ENCODE measurements at places on chromosomes 13 and 19.
A peak's percentile ranks its signal among the peaks of the same experiment; 100 is the strongest.

GRCh38 chr13:80359778-80360452 is 19.0 kb upstream of the SPRY2 start:
- peak; percentile 75 for DNase-seq

DNA sequence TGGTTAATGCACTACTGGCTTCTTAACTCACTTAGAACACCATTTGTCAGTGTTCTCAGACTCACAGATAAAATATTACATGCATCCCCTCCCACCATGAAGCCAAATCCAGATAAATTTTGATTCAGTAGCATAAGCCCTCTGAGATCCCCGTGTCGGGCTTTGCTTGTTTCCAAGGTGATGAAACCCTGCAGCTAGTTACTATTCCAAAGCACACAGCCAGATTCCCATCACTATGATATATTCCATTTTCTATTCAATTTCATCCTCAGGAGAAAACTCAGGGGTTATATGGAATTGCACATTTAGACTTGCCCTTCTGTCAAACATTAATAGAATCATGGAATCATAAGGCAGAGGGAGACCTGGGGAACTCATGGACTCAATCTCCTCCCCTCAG is 9.4 kb upstream of the FAM124A start:
- no peak for DNase-seq

DNA sequence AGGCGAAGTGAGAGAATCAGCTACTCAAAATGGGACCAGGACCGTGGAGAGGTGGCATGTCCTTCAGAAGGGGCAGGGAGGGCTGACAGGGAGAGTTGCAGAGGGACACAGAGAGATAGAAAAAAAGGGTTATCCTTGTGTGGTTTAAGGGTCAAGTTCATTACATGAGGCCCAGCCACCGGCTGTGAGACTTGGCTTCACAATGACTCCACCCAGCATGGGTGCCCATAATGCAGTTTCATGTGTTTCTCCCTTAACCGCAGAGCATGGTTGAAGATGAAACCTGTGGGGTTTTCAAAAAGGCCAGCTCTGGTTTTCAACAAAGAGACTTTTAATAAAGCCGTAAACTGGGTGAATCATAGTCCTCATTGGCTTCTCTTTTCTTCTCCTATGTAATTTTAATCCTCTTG is 164.6 kb downstream of the KLF5 start:
- no peak for DNase-seq

DNA sequence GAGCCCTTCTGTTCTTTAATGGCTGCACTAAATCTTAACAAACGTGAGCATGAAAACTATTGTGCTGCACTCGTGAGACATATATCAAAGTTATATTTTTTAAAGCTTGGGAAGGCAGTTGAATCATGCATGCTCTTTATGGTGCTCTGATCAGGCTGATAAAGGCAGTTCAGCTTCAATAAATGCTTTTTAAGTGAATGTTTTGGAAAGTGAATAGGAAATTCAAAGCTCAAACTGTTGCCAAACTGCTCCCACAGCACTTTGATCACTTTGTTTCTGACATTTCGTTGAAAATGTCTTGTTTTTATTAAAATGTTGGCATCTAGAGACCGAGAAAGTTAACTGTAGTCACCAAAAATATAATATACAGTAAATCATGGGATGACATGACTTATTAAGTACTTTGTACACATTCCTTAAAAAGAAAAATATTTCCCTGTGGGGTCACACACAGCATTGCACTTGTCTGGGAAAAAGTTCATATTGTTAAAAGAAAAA is 625.7 kb upstream of the PCDH9 start:
- no peak for DNase-seq

- no peak for DNase-seq
Measured at GRCh38 chr19:53131085-53131590, 1.6 kb downstream of the ZNF415 start.

DNA sequence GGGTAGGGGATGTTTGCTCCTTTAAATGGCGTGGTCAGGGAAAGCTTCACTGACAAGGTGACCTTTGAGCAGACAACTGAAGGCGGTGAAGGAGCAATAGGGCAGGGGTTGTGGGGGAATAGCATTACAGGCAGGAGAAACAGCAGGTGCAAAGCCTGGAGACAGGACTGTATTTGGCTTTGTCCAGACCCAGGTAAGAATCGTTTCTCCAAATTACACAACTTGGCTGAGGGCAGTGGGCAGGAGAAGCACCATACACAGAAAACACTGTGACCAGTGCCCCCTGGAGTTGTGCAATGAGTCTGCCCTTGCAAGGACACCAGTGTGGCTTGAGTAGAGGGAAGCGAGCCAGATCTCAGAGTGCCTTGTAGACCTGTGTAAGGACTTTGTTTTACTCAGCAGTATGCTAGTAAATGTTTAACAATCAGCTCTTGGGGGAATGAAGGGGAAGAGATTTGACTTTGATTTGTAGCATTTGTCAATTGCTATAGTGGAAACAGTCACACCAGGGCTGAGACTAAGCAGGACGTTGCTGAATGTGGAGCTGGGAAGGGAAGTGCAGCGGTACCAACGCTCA is 360.0 kb downstream of the DCT start:
- no peak for DNase-seq

DNA sequence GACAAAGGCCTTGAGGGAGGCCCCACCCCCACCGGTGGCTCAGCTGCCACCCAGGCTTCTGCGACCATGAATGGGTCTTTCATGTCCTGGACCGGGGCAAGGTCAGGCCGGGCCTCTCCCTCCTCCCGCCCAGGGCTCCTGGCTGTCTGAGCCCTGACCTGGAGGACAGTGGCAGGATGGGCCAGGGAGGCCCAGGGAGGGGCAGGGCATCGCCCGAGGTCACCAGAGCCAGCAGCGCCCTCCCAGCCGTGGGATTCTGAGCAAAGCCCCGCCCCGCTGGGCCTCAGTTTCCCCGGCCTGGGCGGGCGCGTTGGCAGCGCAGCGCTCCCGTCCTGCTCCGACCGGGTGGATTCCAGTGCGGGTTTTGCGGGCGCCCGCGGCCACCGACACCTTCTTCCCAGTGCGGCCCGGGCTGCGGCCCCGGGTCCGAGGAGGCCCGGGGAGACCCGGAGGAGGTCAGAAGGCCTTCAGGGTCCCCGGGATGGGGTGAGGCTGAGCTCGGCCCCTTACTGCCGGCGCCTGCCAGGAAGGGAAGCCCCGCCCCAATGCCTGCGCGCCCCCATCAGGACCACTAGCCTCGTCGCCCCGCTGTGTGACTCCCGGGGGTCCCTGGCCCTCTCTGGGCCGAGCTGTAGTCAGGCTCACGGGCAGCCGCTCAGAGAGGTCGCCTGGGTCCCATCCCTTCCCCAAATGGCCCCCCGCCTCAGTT is 24.6 kb upstream of the SEMA6B start:
- no peak for DNase-seq

GRCh38 chr13:39410096-39410901 is 192.7 kb downstream of the LHFPL6 start:
- peak; percentile 33 for DNase-seq

DNA sequence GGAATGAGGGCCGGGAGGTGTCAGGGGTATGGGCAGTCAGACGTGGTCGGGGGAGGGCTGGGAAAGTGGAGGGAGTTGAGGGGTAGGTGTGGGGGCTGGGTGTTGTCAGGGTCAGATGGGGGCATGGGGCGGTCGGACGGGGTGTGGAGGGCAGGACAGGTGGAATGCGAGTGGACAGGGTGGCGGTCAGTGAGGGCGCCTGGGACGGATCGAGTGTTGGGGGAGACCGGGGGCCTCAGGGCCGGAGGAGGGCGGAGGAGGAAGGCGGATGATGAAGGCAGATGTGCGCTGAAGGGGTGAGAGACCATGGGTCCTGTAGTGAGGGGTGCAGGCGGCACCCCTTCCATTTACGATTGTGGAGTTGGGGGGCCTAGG is 5.7 kb downstream of the TBCB start:
- DNase-seq, result no peak

- no peak for DNase-seq
Measured at GRCh38 chr13:53442979-53443378, 414.4 kb downstream of the OLFM4 start.

DNA sequence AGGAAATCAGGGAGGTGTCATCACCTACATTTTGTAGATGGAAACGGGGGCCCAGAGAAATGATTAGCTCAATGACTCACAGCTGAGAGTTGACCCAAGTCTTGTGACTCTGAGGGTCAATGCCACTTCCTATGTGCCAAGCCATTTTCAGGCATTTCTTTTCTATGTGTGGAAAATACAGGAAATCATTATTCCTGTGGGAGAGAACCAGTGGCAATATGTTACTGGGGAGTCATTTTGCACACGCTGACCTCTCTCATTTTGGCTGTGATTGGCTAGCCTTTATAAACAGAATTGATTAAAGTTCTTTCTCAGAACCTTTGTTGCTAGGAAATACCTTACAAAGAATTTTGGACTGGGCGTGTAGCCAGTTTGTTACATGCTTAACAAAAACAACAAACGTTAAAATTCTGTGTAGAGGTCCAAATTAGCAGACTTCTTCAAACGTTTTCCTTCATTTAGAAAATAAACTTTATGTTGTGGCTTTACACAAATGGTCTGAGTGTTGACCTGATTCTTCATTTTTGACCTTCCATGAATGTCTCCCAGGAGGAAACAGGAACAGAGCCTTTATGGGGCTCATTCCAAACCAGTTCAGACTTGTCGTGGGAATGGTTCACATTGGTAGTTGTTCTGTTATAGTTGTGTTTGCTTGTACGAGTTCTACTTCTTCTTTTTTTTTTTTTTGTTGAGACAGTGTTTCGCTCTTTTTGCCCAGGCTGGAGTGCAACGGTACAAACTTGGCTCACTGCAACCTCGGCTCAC is 11.4 kb downstream of the PCCA start:
- DNase-seq, result peak; percentile 47

DNA sequence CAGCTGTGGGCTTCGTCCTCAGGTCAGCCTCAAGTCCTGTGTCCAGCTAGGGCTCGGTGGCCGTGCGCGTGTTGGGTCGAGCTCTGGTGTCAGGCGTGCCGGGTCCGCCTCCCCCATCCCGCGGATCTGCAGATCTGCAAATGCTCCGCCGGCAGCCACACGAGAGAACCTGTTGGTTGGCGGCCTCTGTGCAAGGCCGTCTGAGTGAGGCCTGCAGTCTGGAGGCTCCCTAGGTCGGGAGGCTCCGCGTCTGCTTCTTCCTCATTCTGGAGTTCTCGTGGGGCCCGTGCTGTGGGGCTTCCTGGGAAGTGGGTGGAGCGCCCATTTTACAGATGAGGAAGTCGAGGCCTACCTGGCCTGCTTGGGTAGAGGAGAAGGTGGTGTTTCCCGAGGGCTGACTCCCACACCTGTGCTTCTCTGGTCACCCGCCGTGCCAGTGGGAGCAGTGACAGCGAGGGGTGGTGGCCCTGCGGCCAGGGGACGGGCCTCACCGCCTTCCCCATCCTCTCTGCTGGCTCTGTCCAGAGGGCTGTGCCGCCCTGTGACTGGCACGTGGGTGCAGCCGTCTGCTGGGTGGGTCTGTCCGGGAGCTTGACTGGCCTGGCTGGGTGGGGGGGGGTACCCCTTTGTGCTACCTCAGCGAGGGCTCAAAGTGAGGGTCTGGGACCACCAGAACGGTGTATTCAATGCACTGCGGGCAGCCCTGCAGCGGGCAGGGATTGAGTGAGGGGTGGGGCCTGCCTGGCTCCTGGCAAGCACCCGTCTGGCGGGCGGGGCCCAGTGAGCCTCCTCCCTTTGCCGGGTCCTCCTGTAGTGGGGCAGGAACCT is 3.3 kb downstream of the CSNK1G2 start:
- peak; percentile 52 for DNase-seq

- no peak for DNase-seq
Measured at GRCh38 chr13:113187263-113187669, 21.2 kb downstream of the PCID2 start.

- DNase-seq, result no peak
Measured at GRCh38 chr19:55113570-55114039, 3.8 kb downstream of the PPP1R12C start.

- DNase-seq, result peak; percentile 94
Measured at GRCh38 chr13:51549050-51549449, 35.2 kb upstream of the WDFY2 start.

DNA sequence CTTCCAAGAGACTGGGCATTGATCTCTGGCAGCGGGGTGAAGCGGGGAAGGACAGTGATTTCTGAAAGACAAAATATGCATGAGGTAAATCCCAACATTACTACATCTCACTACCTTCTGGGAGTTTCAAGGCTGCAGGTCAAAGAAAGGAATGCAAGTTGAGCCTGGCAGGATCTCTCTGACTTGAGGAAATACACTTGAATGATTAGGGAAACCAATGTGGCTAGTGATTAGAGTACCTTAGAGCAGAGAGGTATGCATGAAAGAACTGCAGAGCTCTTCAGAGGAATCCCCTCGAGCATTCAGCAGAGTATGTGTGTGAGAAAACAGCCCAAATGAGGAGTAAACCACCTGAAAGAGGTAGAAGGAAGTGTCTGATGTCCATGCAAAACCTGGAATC is 2874.1 kb upstream of the PCDH20 start:
- DNase-seq, result no peak

DNA sequence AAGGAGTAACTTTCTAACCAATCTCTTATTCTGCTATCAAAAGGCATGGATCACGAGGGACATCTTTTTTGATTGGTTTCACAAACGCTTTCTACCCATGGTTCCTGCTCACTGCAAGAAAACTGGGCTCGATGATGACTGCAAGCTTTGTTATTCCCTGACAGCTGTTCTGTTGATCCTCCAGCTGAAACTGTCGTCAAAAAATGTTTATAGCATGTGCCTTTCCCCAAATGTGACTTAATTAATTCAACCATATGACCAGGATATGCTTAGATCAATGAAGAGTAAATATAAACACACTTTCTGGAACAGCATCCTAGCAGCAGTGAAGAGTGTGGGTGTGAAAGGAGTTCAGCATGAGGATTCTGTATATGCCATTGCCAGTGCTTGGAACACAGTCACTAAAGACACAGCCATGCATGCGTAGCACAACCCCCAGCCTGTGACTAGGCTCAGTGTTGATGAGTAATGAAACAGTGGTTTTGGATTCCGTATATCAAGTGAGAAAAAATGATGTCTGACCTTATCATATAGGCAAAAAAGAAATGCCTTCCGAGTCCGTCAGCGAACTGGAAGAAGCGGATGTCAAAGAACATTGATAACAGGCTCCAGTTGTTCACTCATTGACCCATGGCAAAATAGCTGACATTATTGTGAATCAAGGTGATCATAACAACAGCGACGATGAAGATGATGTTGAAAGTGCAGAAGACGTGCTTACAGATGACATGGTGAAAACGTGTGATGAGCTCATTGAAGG is 347.4 kb downstream of the FGF9 start:
- no peak for DNase-seq
